ENCODE measurements at places on chromosomes 2 and 18.

- DNase-seq = no peak
These were observed 40.4 kb upstream of the CTDP1 start for GRCh38 chr18:79639072-79639829.

GRCh38 chr2:39603436-39603835 is 62.3 kb upstream of the TMEM178A start:
- no peak for DNase-seq

GRCh38 chr18:69400253-69400975 is at the start of gene DOK6:
DOK6 (plus strand) TSS chr18:69400888.
- DNase-seq = peak; percentile 89

GRCh38 chr18:26940744-26941398 is 75.4 kb upstream of the AQP4 start:
- no peak for DNase-seq

GRCh38 chr2:227038550-227039189 is 125.3 kb downstream of the COL4A4 start:
- DNase-seq = no peak

DNA sequence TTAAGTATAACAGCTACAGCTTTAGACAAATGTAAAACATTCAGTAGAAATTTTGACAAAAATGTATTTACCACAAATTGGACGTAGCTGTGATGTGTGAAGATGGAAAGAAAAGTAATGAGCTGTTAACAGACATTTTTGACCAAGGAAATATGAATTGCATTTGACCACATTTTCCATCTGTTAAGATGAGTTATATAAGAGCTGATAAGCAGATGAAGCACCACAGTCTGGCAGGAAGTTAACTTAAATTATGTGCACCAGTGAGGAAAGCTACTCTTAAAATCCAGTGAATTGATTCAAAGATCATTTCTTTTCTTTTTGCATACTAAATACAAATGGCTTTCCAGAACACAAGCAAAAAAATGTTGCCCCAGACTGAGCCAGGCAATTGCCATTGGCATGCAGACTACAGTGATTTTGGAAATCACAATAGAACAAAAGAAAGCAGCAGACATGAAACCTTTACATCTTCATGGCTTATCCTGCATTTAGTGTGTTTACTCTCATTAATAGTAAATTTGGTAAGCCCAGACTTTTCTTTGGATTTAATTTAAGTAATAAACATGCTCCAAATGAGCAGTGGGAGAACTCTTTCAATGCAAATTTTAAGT is 493.7 kb downstream of the TMX3 start:
- DNase-seq = no peak

All from ELF-1 (cell line).